ENCODE measurements at places on chromosomes 7 and 10.

GRCh38 chr7:130793855-130794618, 60.0 kb upstream of the KLF14 start:
- DNase-seq: no peak

DNA sequence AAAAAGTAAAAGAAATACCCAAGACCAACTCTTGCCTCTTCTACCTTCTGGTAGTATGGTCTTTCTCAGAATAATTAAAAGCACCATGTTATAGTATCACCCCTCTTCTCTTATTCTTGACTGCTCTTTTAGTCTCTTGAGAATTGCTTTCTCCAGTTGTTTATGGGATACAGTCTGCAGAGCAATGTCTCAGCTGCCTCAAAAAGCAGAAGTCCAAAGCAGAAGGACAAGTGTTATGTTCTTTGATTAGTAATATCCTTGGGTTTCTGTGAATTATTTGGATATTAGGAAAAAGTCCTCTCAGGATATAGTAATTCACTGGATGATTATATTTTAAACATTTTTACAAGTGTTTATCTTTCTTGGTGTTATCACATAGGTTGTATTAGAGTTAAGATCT, 7.4 kb downstream of the TAS2R41 start:
- DNase-seq: no peak

- DNase-seq: no peak
Observed at GRCh38 chr7:22426463-22427094, 69.6 kb upstream of the RAPGEF5 start.

DNA sequence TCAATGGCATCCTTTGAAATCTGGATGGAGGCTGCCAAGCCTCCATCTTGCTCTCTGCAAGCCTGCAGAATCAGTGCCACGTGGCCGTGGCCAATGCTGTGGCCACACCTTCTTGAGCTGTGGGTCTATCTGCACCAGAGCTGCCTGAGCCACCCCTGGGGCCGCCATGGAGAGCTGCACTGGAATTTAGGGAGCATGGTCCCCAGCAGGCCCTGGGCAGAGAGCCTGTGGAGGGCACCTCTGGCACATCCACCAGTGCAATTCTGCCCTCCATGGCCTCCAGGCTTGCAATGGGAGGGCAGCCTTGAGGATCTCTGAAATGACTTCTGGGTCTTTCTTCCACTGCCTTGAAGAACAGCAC, 55.6 kb upstream of the NKX6-2 start:
- DNase-seq: no peak

DNA sequence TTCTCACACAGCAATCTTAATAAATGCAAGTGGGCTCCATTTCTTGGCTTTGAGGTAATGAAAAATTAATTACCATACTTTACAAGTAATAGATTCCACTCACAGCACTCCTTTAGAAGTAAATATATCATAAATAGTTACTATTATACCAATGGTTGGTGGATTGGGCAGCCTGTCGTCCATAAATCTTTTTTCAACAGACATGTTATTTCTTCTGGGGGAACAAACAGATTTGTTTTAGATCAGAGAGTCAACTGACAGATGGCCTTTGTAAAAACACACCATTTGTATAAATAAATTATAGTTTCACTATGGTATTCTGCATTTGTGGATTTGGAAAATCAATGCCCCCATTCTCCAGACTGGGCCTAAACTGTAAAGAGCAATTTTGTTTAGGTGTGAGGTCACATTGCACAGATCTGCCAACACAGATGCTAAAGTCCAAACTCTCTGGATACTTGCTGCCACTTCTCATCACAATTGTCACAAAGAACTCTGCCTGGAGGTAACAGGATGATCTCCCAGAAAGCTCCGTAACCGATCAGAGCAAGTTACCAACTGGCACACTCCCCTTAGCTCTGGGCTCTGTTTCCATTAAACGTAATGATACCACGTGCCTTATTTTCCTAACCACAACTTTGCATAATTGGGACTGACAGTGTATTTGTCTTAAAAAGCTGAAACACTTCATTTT, 4.5 kb upstream of the MACROH2A2 start:
- no peak for DNase-seq

DNA sequence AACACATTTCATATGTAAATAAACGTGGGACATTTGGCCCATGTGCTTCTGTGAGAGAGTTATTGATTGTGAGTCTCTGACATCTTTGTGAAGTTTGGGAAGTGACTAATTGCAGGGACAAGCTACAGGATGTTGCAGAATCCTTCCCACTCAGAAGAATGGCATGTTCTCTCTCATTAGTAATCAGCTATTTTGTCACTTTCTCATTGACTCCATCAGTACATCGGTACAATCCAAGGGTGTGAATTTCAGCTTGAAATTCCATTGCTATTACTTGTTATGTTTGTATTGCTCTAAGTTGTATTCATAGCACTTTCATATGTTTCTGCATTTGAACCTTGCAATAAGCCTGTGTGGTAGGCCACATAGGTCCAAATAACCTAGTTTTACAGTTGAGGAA, 100.0 kb upstream of the KCNMA1 start:
- DNase-seq: no peak

DNA sequence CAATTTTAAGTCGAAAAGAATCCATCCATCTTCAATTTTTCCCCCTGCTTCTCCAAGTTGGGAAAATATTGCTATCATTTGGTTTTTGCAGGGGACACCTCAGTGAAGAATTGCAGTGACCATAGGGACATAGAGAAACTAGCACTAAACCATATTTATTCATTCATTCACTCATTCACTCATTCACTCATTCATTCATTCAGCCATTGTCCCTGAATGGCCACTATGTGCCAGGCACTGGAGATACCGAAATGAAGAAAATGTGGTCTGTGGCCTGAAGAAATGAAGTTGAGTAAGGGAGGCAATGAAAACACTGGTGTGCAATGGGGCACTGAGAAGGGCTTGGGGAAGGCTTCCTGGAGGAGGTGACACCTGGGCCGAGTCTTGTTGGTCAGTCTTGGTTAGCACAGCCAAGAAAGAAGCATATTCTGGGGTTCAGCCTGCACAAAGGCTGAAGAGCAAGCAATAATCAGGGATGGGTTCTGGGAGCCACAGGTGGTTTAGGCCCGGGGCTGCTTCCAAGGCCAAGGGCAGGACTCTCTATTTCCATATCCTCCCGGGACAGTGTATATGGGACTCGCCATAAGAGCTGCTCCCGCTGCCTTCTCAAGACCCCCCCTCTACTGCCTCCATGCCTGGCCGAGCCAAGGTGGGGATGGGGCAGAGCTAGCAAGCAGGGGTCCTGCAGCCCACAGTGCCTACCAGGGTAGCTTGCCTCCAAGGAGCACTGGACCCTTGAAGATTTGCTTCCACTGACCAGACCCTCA, 25.5 kb upstream of the C10orf105 start:
- DNase-seq: no peak

DNA sequence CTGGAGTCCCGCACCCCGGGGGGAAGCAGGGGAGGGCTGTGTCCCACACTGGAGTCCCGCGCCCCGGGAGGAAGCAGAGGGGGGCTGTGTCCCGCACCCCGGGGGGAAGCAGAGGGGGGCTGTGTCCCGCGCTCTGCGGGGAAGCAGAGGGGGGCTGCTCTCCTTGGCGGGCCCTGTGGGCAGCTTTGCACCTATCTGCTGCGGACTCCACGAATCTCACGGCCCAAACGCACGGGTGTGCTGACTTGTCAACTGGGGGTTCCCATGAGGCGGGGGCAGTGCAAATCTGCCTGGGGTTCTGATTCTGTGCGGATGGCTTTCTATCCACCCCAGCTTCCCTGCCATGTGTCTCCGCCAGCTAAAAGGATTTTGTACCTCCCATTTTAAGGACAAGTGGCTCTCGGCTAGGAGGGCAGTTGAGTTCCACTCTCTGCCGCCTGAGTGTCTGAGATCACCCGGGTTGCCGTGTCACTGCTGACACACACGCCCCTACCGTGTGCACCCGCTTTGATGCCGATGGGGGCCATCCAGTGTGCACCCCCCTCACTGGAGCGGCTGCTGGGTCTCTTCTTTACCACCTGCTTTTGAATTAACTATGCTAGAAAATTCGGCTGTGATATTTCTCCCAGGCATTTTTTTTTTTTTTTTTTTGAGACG, 20.5 kb downstream of the GPER1 start:
- no peak for DNase-seq

DNA sequence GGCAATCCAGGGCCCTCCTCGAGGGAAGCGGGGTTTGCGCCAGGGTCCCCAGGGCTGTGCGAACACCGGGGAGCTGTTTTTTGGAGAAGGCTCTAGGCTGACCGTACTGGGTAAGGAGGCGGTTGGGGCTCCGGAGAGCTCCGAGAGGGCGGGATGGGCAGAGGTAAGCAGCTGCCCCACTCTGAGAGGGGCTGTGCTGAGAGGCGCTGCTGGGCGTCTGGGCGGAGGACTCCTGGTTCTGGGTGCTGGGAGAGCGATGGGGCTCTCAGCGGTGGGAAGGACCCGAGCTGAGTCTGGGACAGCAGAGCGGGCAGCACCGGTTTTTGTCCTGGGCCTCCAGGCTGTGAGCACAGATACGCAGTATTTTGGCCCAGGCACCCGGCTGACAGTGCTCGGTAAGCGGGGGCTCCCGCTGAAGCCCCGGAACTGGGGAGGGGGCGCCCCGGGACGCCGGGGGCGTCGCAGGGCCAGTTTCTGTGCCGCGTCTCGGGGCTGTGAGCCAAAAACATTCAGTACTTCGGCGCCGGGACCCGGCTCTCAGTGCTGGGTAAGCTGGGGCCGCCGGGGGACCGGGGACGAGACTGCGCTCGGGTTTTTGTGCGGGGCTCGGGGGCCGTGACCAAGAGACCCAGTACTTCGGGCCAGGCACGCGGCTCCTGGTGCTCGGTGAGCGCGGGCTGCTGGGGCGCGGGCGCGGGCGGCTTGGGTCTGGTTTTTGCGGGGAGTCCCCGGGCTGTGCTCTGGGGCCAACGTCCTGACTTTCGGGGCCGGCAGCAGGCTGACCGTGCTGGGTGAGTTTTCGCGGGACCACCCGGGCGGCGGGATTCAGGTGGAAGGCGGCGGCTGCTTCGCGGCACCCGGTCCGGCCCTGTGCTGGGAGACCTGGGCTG, 26.0 kb downstream of the PRSS2 start:
- DNase-seq: peak; percentile 29

DNA sequence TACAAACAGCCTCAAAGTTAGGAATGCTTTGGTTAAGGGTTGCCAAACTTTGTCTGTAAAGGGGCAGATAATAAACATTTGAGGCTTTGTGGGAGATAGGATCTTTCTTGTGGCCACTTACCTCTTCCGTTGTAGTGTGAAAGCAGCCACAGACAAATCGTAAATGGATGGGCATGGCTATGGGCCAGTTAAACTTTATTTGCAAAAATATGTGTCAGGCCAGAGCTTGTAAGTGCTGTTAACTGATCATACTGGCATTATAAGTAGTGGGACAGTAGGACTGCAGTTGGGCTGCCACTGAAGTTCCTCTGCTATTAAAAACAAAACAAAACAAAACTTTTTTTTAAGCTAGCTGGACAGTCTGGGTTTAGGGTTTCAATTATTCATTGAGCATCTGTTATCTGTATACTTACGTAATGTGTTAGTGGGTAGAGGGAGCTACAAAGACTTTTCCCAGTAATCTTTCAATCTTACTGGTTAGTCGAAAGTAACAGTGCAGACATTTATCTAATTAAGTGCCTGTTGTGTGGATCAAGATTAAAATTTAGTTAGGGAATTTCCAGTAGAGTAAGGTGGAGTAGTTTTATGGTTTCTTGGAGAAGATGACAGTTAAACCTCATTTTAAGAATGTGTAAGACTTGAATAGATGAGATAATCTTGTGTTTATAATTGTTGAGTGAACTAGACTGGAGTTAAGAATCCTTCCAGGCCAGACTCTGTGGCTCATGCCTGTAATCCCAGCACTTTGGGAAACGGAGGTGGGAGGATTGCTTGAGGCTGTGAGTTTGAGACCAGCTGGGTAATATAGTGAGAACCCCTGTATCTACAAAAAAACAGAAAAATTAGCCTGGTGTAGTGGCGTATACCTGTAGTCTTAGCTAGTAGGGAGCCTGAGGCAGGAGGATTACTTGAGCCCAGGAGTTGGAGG, 100.1 kb downstream of the BTRC start:
- DNase-seq: peak; percentile 8

GRCh38 chr7:131893631-131894340, 337.4 kb upstream of the PODXL start:
- no peak for DNase-seq

DNA sequence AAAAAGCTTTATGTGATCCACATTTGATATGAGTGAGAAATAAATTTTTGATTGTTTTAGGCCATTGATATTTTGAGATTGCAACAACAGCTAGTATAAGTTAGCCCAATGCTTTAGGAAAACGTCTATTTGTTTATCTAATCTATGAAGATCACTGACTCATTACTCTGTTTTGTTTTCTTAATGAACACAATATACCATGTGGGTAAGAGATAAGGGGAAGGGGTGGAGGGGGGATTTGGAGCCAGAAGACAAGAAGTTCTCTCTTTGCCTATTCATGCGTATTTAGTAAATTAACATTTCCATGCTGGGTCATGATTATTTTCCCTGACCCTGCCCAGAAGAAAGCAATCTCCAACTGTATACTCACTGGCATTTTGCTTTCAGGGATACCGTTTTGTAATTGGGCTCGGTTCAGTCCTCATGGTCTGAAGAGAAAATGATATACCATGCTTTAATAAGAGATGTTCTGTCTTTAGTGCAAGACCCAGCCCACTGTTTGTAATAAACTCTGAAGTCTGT, 359.5 kb upstream of the NPSR1 start:
- DNase-seq: no peak

DNA sequence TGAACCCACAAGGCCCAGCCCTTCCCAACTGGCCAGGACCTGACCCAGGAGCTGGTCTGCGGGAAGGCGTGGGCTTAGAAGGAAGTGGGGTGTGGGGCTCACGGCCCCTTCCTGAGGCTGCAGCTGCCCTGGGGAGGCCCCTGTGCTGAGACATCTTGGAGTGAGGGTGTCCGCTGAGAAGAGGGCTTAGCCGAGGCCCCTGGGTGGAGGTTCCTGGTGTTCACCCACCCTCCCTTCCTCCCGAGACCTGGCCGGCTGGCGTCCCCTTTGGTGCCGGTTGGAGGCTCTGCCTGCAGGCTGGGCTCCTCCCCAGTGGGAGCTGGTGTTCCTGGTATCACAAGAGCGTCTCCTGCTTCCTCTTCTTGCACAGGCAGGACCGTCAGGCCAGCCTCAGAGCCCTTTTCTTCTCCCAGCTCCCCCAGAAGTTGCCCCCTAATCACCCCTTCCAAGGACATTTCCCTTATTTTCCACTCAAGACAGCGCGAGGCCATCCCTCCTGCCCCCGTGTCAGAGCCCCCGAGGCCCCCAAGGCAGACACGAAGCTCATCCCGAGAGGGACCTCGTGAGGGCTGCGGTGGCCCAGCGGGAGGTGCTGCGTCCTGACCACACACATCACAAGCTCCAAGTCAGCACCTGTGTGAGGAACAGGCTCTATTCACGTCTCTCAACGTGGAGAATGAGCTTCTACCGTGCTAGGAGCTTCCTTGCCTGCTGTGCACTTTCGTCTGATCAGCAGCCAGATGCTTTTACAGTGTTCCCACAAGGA, 25.1 kb upstream of the FAM20C start:
- no peak for DNase-seq

GRCh38 chr10:78301891-78302738, 268.5 kb downstream of the RPS24 start:
- no peak for DNase-seq

GRCh38 chr10:125144206-125144605, 16.2 kb downstream of the CTBP2 start:
- DNase-seq: no peak

GRCh38 chr7:155930061-155930460, 117.8 kb upstream of the SHH start:
- DNase-seq: no peak

Measured in CD4-positive, alpha-beta T cell treated with Interleukin-21 for 1 hour (primary cell).